ENCODE measurements at places on chromosomes 5 and 9.

GRCh38 chr5:23977997-23978396, 470.6 kb downstream of the PRDM9 start:
- DNase-seq, result no peak

- peak; percentile 11 for DNase-seq
Measured at GRCh38 chr5:117623042-117623805, 1048.6 kb upstream of the SEMA6A start.

DNA sequence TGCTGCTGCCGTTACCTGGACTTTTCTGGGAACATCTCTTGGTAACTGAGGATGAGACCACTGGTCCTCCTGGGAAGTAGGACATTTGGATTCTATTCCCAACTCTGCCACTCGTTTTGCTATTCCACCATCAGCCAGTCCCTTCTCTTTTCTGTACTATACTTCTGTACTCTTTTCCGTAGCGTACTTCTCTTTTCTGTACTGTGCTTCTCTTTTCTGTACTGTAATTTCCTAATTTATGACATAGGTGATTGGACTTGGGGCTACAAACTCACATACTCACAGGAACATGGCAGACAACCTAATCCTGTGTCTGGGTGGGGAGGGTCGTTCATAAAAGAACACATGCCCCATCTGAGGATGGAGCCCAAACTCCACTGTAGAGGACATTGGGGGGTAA, 335.3 kb upstream of the PANK3 start:
- DNase-seq, result no peak

- DNase-seq, result no peak
Measured at GRCh38 chr5:114859438-114859735, 310.3 kb downstream of the TRIM36 start.

DNA sequence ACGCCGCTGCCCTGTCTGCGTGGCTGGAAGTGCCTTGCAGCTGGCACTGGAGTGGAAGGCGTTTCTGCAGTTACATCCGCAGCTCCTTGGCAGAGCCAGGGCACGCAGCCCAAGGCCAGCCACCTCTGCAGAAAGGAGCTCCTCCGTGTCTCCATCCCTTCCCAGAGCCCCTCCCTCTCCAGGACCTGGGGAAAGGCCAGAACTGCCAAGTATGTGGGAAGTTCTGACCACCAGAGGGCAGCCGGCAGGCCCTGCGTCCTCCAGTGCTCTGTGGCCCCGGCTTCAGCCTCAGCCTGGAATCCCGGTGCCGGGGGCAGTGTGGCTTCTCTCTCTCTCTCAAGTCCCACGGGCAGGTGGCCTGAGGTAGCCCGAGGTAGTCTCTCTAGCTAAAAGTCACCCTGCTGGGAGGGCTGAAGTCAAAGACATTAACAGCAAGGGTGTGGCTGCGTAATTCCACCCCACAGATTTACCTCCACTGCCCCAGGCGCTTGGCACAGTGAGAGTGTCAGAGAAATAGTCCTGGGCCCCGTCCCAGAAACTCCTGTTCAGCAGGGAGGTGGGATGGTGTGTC, 101.7 kb upstream of the FCN2 start:
- peak; percentile 62 for DNase-seq

DNA sequence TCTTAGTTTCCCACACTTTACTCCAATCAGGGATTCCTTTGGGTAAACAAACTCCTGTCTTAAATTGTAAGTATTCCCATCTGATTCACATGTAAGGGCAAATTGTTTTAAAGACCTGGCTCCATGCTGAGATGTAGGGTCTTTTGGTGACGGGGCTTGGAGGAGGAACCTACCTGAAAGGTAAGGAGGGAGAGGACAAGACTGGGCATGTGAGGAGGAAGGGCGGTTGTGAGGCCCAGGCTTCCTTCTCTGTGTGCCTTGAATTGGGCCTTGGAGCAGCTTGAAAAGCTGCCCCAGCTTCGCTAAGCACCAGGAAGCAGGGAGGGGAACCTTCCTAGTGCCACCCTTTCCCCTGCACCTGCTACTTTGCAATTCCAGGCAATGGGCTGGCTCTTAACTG, 86.8 kb downstream of the C9orf152 start:
- no peak for DNase-seq

- DNase-seq, result no peak
Measured at GRCh38 chr5:128380337-128380736, 157.7 kb downstream of the FBN2 start.

- no peak for DNase-seq
Measured at GRCh38 chr9:16619914-16620520, 250.5 kb downstream of the BNC2 start.

DNA sequence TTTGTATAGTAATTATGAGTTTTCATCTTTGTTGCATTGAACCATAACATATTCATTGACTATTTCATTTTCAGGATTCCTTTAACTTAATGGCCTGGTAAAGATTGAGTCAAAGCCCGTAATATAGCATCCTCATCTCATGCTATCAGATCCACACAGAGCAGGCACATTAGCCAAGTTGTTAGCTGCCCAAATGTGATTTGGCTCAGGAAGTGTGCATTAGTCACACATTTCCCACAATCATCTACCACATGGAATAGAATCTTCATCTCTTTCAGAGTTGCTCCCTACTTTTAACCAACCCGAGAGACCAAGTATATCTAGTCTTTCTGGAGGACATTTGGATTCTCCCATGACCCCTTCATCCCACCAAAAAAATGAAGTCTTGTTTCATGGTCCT, 481.0 kb upstream of the PTGER4 start:
- peak; percentile 73 for DNase-seq

DNA sequence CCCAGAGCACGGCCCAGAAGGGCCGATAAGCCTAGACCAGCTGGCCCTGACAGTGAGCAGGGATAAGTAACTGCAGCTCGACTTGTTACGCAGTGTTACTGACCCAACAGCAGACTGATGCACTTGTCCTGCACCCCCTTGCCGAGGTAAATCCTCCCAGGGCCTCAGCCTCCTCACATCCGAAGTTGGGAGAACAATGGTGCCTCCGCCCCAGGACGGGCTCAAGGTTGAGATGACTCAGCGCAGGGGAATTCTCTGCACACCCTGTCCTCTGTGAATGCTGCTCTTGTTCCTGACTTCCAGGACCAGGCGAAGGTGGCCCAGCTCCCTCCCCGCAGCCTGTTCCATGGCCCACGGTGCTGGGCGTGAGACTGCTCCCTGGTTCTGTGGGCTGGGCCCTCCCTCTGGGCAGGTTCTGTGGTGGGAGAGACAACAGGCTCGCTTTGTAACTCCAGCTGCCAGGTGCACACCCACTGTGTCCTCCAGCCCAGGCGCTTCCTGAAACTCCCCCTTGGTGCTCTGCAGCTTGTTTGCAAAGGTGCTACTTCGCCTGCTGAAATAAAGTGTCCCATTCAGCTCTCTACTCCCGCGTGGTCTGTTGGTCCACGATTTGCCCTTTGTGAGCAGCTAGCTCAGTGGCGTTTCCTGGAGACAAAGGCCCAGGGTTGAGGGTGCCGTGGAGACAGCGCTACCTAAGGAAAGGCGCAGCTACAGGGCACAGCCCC, 40.1 kb upstream of the SLC6A19 start:
- no peak for DNase-seq

DNA sequence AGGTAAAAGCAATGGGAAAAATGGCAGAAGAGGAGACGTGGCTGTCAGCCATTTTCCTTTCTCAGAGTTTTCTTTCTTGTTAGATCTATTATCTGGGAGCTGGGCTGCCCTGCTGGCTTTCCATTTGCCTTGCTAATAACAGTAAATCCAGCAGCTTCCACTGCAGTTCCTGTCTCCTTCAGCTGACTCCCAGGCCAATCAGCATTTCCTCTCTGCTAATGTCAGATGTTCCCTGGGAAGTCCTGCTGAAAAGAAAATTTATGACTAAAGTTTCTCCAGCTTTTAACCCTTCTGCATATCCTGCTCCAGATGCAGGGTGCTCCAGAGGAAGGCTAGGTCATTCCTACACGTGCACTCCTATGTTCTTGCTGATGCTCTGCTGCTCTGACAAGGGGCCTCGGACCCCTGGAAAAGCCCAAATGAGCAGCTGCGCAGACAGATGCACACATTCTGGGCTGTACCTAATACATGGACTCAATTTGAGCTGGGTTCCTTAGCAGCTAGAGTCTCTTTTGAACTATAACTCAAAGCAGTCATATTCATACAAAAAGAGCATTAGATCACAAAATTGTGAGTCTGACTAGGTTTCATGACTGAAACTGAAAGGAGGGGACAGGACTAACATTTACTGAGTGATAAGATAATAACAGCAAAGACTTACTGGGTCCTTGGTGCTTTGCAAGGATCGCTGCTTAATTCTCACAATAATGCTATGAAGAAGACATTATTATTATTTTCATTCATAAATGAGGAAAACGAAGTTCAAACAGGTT, 182.2 kb downstream of the MAPKAP1 start:
- DNase-seq, result peak; percentile 50

DNA sequence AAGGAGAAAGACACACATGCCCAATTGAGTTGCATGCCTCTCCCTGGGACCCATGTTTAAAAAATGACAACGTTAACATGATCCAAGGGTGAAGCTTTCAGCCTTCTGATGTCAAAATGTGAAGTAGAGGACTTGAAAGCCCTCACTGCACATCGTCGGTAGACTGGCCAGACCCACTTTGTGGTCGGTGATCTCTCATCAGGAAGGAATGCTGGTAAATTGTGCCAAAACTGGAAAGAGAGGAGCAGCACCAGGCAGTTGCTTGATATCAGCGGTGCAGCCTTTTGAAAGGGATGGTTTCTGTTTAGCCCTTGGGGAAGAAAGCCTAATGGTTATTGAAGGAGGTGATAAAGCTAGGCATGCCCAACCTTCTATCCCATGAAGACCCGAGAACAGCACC, 125.3 kb upstream of the MARCHF11 start:
- peak; percentile 31 for DNase-seq

GRCh38 chr5:88778736-88779135, 104.2 kb downstream of the MEF2C start:
- no peak for DNase-seq

- no peak for DNase-seq
Measured at GRCh38 chr9:14547245-14548060, 145.8 kb downstream of the ZDHHC21 start.

GRCh38 chr9:91572044-91572443, 148.4 kb upstream of the NFIL3 start:
- DNase-seq, result no peak

DNA sequence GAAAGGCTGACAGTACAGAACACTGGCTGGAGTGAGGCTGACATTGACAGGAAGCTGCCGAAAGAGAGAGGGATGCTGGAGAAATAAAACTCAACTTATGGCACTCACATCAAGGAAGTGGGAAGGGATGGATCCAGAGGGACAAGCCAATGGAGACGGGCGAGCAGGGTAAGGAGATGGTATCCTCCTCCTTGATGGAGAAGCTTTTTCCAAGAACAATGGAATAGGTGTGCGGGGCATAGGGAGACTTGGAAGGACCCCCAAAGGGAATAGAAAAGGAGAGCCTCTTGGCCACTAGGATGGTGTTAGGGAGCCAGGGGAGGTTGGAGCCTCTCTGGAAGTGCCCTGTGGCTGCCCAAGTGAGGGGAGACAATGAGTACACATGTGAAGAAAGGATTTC, 58.4 kb upstream of the GRHPR start:
- DNase-seq, result no peak

DNA sequence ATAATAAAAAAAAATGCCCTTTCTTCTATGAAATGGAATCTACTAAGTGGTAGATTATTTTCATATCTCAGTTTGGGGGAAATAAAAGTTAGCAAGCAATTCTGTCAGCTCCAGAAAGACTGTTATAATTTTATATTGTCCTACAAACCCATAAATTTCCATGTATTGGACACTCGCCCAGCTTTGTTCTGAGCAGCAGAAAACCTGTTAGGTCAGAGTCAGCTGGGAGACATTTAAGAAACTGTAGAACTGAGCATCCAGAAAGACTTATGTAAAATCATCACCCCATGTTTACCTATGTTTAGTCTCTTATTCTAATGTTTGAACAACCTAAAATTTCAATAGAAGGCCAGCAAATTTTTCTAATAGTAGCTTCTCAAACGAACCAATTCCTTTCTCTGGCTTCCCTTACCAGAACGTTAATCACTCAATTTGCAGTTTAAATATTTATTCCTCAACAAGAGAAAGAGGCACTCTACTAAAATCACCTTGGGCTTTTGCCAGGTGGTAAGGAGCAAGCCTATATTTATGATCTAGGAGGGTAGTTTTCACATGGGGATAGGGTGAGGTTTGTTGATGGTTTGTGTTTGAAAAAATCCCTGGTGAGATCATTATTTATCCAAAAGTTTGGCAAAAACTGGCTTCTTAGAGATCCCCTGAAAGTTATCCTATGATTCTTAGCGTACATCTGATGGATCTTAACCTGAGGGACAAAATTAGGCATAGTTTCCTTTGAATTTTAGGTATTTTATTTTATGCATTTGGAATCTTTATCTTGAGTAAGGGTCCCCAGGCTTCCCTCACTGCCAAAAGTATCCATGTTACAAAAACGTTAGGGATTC, 34.4 kb downstream of the MACROH2A1 start:
- DNase-seq, result no peak

DNA sequence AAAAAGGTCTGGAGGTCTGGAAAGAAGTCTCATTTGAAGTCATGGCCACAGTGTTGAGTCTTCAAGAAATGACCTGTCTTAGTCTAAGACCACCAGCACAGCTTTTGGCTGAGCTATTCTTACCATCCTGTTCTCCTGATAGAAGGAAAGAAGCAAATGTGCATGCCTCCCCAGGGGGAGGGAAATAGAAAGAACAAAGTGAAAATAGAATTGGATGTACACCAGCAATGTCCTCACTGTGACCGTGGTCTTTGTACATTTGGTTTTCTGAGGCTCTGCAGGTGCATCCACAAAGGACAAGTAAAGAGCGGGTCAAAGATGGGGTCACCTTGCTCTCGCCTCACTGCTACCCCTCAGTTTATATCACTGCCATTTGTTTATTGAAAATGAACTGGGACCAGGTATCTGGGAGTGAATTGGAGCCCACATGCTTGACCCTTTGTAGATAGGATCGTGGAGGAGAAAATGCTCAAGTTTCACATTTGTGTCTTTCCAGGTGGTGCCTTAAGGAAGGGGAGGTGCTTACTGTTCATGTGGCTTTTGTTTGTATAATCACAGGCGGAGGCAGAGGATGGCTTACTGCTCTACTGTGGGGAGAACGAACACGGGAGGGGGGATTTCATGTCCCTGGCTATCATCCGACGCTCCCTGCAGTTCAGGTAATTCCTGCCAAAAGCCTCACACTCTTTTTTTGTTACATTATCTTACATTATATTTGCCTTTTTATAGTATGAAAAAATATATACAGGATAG, 147.8 kb downstream of the LIFR start:
- DNase-seq, result no peak

All from EH (cell line).